HFFc6 (cell line): ENCODE measurements at places on chromosomes 5 and 9.

GRCh38 chr9:73133921-73134407, 17.7 kb upstream of the ANXA1 start:
- no peak for DNase-seq

- no peak for DNase-seq
Observed at GRCh38 chr9:94926431-94926800, 199.9 kb downstream of the AOPEP start.

DNA sequence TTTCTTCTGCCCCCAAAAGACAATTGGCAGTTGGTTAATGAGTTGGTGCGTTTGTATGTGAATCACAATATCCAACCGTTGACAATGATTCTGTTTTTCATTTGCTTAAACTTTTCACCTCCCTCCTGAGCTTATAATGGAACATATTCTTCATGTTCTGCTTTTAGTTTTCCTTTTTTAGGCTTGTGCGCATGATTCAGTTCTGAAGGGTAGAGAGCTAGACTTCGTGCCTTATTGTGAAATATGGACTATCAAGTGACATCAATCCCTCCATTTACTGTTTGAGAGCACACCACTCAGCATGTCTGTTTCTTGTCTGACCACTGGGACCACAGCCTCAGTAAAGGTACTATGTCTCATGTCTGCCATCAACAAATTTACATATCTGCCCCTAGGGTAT, 30.5 kb upstream of the LPAR1 start:
- no peak for DNase-seq

DNA sequence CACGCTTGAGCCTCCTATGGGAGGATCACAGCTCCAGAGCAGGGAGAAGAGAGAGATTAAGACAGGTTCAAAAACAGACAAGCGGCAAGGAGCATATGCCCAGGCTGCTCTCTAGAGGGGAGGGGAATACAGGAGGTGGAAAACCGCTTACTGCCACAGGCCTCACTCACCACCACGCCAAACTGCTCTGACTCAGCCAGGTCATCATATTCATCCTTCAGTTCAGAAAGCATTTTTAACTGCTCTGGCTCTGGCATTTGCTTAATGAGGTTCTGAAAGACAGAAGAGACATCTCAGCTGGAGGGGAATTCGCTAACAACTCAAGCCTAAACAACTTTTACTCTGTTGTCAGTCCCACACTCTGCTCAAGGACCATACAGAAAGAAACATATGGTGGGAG, 40.1 kb downstream of the PCDHGC5 start:
- DNase-seq = peak; percentile 78

DNA sequence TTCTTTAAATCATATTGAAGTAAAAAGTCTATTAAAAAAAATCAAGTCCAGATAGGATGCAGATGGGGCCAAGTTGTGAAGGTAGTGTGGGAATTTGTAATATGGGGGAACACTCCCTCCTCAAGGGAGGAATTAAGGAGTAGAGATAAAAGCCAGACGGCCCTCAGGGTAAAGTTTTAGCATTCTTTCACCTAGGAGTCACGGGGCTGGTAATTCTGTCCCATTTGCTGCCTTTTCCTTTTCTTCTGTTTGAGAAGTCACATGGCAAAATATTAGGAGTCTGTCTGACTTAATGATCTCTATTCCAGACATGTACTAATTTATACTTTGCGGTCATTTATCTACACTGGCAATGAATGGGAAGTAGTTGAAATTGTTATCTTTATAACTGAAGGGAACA, 61.9 kb downstream of the SNX24 start:
- DNase-seq = peak; percentile 56

DNA sequence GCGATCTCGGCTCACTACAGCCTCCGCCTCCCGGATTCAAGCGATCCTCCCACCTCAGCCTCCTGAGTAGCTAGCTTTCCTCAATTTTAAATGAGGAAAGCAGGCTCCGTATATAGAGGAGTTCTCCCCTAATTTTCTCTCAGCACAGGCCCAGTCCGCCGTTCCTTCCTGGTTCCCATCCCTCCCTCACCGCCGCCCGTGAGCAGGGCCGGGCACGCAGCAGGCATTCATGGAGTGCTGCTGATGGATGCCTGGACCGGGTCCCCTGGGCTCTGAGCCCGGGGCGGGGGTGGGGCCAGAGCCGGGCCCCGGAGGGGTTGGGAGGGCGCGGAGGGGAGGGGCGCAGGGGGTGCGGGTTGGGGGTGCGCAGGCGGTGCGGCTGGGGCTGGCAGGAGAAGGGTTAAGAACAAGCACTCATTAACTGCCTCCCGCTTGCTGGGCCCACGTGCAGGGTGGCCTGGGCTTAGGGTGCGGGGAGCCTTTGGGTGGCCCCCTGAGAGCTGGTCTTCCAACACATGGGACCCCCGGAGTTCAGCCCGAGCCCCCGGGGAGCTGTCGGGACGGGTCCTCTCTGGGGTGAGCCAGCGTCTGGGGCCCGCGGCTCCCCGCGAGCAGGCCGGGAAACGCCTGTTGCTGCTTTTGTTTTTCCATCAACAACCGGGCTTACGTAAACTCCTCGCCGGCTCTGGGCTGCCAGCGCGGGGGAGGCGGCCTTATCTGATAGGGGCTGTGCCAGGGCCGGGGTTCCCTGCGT, 33.7 kb downstream of the LHX2 start:
- no peak for DNase-seq
